ENCODE measurements at places on chromosomes 1 and 21.

GRCh38 chr1:94993931-94994645 is 67.2 kb upstream of the CNN3 start:
- no peak for DNase-seq

DNA sequence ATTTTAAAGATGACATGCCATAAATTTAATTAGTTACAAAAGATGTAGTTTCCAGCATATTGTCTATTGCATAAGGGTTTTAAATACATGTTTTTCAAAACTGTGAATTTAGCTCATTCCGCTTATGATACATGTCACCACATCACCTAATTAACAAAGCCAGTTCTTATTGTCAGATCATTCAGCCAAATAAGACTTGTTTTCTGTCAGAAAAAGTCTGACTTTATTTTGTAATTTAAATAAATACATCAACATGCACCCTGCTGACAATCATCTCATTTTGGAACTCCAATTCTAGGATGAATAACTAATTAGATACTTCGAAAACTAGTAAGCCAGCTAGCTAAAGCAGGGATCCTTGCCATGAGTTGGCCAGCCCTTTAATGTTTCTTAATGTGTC is 110.9 kb upstream of the APP start:
- DNase-seq = no peak

DNA sequence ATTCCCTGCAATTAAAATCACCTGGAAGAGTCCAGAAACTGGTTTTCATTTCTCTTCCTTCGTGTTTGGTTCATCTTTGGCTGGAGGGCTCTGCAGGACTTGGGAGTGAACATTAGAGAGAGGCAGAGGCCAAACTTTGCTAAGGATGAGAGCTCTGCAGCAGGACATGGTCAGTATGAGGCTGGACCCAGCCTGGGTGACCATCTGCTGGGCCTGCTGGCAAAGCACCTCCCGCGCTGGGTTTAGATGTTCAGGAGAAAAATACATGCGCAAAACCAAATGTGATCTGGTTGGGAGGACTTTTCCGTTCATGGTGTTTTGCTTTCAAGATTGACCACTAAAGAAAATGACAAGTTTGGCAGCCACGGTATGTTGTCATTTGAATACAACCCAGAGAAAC is 15.9 kb downstream of the KAZN start:
- DNase-seq = no peak

DNA sequence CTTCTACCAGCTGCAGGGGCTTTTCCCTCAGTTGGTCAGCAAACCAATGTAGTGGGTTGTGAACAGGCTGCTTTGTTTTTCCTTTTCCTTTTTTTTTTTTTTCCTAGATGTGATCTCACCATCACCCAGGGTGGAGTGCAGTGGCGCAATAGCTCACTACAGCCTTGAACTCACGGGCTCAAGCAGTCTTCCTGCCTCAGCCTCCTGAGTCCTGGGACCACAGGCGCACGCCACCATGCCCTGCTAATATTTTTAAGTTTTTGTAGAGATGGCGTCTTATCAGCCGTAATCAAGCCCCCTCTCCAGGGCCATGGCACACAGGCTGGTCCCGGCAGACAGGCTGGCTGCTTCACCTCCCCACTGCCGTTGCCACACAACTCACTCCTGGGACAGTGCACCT is 3.4 kb upstream of the TRIM11 start:
- DNase-seq = no peak

- DNase-seq = no peak
Observed at GRCh38 chr1:94280541-94280940, 43.2 kb upstream of the ARHGAP29 start.

DNA sequence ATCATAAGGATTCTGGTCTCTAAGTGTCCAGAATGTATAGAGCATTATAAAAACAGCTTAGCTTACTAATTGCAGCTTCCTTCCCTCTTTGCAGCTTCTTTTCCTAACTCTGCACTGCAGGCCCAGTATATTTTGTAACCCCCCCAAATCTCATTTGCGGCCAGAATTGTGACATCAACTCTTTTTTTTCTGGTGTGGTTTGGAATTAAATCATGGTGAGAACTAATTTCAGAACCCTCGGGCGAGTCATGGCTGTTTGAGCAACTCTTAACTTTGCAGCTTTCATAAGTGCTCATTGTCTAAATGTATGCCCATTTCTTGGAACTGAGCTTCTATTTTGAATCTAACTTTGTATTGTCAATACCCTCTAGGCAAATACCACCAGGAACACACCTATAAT is 187.4 kb downstream of the CYYR1 start:
- no peak for DNase-seq

- DNase-seq = no peak
Observed at GRCh38 chr1:53026254-53026653, 35.8 kb upstream of the PODN start.

- DNase-seq = no peak
Observed at GRCh38 chr1:228873709-228874108, 138.4 kb downstream of the RHOU start.

GRCh38 chr1:66617362-66618184 is 83.6 kb downstream of the SGIP1 start:
- no peak for DNase-seq

DNA sequence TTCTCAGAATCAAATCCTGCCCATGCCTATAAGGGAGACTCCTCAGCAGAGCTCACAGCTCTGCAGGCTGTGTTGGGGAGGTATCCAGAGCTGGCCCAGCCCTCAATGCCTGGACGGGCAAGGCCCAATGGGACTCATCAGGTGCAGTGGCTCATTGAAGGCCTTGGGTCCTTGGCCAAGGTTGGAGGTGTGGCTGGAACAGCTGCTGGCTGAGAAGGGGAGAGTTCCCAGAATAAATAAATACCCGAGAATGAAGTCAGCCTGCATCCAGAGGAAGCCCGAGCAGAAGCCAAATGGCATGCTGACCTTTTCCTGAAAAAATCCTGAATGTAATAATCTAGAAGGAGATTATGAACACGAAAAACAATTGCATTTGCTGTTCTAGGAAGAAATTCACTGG is 25.2 kb upstream of the IKBKE start:
- DNase-seq = no peak

- DNase-seq = no peak
Observed at GRCh38 chr1:97925151-97925550, 4.3 kb upstream of the DPYD start.

All from activated naive CD4-positive, alpha-beta T cell (primary cell).